ENCODE measurements at places on chromosomes 6 and 20.

- no peak for DNase-seq
Observed at GRCh38 chr20:51473771-51474170, 68.7 kb downstream of the NFATC2 start.

- no peak for DNase-seq
Observed at GRCh38 chr6:55277646-55278045, 49.6 kb upstream of the GFRAL start.

DNA sequence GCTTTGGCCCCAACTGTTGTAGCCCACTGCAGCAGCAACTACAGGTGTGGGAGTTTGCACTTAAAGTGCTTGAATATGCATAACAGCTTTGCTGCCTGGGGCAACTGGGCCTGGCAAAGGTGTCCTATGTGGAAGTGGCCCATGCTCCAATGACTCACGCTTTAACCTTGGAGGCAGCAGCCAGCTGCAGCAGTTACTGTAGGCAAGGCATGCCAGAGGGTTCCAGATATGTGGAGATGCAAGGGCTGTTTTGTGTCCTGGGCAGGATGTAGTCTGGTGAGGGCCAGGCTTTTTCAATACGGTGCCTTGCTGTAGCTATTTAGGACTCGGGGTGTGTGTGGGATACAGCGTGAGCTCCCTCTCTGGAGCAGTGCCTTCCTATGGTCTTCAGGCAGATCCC, 150.3 kb downstream of the NKAIN2 start:
- no peak for DNase-seq

DNA sequence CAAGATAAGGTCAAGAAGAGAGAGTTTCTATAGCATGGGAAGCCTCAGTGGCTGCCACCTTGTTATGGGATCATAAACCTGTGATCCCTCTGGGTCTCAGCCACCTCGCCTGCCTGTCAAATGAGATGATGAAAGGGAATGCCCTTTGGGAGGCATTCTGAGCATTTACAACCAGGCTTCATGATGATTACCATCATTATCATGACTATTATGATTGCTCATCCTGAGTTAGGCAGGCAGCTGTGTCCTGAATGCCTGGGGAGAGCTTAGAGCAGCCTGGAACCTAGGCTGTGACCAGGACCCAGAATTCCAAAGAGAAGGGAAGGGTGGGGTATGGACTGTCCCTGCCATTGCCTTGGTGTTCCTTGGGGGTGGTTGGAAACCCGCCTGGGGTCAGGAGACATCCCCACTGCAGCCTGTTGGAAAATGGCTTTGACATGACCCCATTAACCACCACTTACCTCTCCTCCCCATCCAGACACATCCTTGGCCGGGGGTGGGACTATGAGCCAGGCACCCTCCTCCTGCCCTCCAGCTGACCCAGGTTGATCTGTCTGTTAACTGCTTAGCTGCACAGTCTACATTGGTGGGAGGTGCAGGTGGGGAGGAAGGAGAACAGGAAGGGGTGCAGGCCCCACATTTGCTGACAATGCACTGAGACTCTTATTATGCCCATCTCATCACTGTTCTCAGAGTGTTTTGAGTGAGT, 51.9 kb downstream of the LRFN2 start:
- no peak for DNase-seq

GRCh38 chr20:58655328-58656107, 4.4 kb downstream of the STX16 start:
- no peak for DNase-seq

DNA sequence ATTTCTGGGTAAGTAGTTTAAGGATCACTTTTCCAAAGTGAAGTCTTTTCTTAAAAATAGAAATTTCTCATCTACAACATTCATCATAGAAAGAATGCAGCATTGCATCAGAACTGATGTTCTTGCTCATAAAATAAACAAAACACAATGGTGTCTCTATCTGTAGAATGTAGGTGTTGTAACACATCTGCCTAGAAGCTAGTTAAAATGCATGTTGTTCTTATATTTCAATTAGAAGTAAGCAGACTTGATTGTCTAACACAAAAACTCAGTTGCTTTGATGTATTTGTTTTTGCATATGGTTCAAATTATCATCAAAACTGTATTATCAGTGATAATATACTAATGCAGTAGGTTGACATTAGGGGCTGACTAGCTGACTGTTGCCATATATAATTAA, 654.7 kb upstream of the FLRT3 start:
- no peak for DNase-seq

DNA sequence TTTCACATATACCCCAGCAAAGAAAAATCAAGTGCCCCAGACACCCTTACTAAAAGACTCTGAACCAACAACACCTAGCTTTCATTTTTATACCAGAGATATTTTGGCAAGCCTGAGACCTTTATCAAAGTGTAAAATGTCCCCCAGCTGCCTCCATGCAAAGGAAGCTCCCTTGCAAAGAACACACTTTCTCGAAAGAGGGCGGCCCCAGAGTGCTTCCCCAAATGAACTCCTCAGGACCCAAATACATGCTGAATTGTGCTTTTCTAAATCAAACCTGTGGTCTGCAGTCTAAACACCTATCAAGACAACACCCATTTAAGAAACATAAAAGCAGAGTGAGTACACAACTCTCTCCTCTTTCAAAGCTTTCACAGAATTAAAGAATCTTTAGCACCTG, 490 bp downstream of the IPCEF1 start:
- DNase-seq, result no peak

DNA sequence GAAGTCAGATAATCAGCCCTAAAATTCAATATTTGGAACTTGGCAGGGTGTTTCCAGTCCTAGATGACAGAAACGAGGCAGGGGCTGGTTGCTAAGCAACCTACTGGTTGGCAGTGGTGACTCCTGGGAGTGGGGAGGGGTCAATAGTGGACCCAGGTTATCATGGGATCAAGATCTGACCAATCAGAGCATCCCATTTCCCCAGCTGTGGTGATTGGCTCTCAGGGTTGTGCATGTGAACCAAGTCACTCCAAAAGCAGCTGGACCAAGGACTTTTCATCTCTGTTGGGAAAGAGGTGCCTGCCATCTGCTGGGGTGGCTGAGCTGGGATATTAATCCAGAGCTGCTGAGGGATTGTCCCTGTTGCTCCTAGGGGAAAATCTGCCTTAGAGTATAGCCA, 253.4 kb downstream of the PREX1 start:
- no peak for DNase-seq

- DNase-seq, result no peak
Observed at GRCh38 chr6:92790381-92790780, 629.0 kb downstream of the EPHA7 start.

GRCh38 chr6:38493931-38494547, 145.7 kb downstream of the BTBD9 start:
- peak; percentile 92 for DNase-seq

DNA sequence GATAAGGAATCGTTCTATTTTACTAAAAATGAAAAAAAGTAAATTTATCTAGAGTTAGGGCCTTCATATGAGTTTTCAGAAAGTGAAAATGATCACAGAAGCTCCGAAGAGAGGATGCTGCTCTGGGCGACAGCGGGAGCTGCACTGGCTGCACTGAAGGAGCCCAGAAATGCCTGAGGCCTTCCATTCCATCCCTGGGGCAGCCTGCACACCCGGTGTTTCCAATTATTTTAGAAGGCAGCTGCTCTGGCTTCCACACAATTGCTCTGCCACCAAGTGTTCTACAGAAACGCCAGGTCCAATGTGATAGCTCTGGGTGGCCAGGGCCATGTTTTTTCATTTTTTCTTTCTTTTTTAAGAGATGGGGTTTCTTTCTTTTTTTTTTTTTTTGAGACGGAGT, 3.6 kb downstream of the DTNBP1 start:
- DNase-seq, result no peak

GRCh38 chr20:64150756-64151632, 13.3 kb upstream of the MYT1 start:
- DNase-seq, result no peak

DNA sequence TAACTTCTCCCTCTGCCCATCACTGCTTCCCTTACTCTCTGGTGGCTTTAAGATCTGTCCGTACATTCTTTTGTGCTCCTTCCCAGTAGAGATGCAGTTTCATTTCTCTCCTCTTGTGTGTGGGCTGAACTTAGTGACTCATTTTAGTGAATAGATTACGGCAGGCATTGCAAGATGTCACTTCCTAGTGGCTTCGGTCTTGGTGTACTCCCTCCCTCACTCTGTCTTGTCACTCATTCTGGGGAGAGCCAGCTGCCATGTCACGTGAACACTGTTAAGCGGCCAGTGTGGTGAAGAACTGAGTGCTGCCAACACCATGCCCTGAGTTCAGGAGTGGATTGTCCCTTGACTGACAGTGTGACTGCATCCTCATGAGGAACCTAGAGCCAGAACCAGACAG, 115.9 kb downstream of the OTOR start:
- no peak for DNase-seq

DNA sequence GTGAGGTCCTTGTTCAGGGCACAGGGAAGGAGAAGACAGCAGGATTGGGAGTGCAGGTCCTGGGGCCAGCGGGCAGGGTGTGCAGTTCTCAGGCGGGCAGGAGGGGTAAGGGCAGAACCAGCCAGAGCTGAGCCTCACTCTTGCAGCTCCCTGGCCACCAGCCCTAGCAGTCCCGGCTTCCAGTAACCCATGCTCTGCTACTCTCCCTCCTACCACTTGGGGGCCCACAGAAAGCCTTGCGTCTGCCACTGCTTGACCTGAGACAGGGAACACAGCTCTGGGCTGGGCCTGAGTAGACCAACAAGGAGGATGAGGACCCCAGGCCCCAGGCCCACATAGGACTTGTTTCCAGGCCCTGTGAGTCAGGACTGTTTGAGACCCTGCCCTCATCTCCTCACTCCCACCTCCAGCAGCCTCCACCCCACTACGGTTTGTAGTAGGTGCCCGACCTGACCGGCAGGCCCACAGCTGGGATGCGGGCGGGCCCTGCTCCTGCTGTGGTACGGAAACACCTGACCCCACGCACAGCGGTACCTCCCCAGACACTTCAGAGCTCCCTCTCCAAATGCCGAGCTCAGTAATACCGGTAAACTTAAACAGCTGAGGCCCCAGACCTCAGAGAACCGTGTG, 39.2 kb downstream of the KCNK5 start:
- DNase-seq, result no peak

DNA sequence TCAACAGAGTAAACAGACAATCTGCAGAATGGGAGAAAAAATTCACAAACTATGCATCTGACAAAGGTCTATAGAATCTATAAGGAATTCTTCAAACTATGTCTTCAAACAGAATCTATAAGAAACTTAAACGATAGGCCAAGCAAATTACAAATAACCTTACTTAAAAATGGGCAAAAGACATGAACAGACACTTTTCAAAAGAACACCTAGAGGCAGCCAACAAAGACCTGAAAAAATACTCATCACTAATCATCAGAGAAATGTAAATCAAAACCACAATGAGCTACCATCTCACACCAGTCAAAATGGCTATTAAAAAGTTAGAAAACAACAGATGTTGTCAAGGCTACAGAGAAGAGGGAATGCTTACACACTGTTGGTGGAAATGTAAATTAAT, 81.3 kb downstream of the ID4 start:
- no peak for DNase-seq

GRCh38 chr6:26338810-26339209, 26.2 kb upstream of the BTN3A2 start:
- DNase-seq, result no peak

GRCh38 chr20:19661717-19662636, 96.1 kb upstream of the RIN2 start:
- peak; percentile 7 for DNase-seq

DNA sequence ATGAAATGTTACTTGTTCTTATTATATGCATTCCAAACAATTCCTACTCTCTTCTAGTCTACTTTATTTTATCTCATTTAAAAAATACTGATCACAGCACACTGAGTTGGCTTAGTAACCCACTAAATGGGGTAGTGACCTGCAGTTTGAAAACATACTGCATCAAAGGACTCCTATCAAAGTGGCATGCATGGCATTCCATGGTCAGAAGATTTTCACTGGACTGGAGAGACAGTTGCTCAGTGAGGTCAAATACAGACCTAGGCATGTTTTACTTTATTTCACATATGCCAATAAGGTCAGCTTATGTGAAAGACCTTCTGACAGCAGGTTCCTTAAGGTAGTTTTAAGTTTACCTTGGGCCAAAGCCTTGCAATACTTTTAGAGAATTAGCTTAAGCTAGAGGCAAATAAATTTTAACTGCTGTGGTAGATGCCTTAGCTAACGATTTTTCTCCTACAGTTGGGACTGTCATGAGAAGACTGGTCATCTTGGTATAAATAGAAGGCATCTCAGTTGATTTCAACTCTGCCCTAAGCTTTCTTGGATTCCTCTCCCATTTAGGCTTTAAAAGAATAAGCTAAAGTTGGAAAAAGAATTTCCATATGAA, 35.1 kb downstream of the TPD52L1 start:
- no peak for DNase-seq

DNA sequence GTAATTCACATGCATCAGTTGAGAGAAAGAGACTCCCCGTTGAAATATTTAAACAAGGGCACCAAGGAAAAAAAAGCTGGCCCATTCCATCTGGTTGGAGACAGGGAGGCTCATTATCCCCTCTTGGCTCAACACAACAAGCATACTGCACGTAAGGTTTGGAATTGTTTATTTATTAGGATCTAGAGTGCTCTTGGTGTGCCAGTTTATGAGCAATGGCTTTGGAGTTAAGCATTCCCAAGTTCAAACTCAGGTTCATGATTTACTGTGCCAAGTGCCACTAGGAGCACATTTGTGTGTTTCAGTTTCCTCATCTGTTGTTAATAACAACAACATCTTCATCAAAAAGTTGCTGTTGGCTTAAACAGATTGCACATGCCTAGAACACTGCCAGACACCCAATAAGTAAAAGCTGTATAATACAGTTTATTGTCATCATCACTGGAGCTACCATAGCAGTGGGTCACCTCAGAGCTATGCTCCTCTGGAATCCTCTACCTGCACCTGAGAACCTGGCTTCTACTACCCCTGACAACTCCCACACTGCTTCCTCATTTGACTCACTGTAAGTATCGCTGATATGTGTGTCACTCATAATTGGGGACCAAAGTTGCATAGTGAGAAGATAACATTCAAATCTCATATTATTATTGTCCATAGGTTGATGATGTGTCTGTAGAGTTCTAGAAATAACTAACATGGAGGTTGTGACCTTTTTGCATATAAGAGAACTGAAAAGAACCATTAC, 5.4 kb downstream of the SLC17A3 start:
- no peak for DNase-seq

- DNase-seq, result no peak
Observed at GRCh38 chr6:26250698-26251044, 114.3 kb upstream of the BTN3A2 start.

- DNase-seq, result no peak
Observed at GRCh38 chr6:121999456-122000065, 399.9 kb upstream of the HSF2 start.

DNA sequence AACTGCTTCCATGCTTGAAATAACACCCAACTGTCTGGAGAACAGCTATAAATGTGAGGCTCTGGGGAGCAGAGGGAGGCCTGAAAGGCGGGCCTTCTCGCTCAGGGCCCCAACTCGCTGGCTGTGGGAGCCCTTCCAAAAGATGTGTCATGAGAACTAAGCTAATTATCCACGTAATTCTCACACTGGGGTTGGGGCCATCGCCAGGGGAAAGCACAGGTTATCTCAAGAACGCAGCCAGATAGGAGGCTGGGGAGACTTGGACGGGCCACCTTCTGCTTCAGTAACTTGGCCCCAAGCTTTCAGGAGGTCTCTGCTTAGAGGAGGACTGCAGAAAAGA, 1.6 kb downstream of the PXDC1 start:
- DNase-seq, result no peak

All from stimulated activated effector memory CD8-positive, alpha-beta T cell treated with anti-CD3 and anti-CD28 coated beads, Interleukin-12 subunit alpha, Interleukin-12 subunit beta, amount 100 ng/mL, for 72 hours (primary cell).